ENCODE measurements at places on chromosomes 3 and 15.

- no peak for DNase-seq
Observed at GRCh38 chr3:151351219-151351618, 21.9 kb upstream of the P2RY13 start.

GRCh38 chr15:69661871-69662644, 209.4 kb downstream of the RPLP1 start:
- no peak for DNase-seq

GRCh38 chr3:48891606-48892005, 7.1 kb downstream of the SLC25A20 start:
- DNase-seq, result no peak

- DNase-seq, result no peak
Observed at GRCh38 chr15:80249973-80250372, 2.0 kb downstream of the CTXND1 start.

DNA sequence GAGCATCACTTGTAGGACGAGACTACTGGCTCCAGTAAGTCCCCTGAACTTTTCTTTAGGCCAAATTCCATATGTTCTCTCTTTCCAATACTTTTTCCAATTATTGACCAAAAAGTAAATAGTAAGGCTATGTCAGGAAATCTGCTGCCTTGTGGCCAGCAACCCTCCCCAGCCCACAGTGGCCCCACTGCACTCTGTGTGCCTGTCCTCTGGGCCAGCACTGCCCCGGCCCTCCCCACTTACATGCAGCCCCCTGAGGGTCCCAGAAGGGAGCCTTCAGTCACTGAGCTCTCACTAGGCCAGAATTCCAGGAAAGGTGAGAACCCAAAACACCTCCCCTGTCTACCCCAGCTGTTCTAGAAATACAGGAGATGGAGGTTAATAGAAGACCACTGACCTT, 21.3 kb upstream of the ALDH1A3 start:
- DNase-seq, result no peak

GRCh38 chr15:46955576-46955975, 761.7 kb upstream of the SEMA6D start:
- DNase-seq, result no peak

DNA sequence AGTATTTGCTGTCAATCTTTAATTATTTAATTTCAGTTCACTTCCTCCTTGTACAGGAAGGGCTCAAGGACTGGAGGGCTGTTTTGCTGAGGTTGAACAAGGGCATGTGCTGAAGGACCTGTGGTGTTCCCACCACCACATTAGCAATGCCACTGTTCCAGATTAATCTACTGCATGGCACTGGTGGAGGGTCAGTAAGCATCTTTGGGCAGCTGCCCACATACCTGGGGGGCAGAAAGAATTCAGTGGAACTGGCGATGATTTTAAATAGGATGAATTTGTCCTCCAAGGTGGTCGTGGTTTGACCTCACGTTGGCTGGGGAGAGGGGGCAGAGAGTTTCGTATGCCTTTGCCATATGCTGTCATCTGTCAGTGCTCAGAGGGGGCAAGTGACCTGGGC, 244.8 kb downstream of the TLE3 start:
- no peak for DNase-seq

DNA sequence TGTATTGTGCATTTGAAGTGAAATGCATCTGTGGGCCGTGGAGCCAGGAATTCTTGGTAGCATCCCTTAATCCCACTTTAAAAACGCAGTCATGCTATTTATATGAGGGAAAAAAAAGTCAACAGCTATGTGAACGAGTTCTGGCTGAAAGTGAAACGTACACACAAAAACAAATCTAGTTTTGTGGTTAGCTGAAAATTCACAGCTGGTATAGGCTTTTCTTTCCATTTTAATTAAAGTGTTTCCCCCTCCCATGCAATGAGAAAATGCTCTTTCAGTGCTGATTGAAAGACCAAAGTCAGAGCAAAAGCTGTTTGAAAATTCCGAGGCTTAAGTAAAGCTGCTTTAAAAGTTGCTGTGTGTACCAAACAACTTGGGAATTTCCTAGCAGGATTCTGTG, 297.4 kb downstream of the PLCL2 start:
- DNase-seq, result no peak

DNA sequence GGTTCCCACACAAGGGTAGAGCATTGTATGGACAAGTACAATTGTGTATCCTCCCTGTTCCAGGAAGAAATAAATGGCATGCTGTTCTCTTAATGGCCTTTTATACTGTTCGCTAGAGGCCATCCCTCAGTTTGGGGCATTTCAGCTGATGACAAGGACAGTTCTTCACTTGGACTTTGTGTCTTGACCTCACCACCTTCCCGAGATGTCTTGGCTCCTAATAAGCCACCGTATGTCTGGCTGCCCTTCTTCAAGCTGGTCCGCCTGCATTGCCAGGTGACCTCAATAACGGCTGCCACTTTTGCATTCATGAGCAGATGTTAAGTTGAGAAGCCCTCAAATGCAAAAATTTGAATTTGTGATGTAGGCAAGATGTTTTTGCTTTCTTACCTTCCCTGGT, 24.1 kb downstream of the ZBTB38 start:
- no peak for DNase-seq

DNA sequence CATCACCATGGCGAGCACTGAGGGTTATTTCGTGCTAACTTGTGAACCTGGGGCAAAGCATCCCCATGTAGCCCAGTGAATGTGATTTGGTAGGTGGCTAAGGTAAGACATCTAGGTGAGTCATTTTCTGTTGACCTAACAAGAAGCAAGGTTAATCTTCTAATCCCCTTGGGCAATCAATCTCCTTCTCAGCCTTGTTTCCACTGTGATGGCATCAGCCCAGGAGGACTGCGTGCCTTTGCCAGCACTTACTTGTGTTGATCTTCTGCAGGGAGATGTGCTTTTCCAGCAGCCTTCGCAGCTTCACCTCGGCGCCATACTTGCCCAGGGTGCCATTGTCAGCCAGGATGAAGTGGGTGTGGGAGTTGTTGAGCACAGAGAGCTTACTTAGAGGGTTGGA, 35.7 kb downstream of the TRPM1 start:
- no peak for DNase-seq

DNA sequence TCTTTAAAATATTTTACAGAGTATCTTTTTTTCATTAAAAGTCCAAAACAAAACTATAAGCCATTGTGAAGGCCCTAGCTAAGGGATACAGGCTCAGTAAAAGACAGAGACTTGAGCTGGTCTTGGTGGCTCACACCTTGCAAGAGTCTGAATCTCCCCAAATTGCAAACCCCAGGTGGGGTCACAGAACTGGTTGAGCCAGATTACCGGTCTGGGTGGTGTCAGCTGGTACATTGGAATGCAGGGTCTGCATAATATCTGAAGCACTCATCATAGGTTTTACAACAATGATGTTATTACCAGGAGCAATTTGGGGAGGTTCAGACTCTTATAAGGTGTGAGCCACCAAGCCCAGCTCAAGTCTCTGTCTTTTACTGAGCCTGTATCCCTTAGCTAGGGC, 201.2 kb upstream of the ARPP21 start:
- no peak for DNase-seq

DNA sequence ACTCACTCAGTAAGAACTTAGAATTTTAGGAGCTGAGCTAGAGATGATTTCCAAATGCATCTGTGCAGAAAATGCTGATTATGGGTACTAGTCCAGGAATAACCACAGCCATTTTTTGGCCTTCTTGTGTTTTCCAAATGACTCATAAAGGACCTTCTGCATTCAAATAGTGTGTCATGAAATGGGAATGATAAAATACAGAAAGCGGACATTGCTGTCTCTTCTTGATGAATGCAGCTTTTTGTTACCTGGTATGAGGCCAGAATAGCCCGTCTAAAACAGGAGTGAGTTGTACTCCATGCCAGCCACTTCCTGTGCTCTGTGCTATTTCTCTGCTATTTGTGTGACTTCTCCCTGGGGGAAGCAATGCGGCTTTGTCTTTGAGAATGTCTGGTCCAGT, 20.5 kb upstream of the FRMD5 start:
- DNase-seq, result no peak

- no peak for DNase-seq
Observed at GRCh38 chr15:52862677-52863076, 72.5 kb upstream of the ONECUT1 start.

DNA sequence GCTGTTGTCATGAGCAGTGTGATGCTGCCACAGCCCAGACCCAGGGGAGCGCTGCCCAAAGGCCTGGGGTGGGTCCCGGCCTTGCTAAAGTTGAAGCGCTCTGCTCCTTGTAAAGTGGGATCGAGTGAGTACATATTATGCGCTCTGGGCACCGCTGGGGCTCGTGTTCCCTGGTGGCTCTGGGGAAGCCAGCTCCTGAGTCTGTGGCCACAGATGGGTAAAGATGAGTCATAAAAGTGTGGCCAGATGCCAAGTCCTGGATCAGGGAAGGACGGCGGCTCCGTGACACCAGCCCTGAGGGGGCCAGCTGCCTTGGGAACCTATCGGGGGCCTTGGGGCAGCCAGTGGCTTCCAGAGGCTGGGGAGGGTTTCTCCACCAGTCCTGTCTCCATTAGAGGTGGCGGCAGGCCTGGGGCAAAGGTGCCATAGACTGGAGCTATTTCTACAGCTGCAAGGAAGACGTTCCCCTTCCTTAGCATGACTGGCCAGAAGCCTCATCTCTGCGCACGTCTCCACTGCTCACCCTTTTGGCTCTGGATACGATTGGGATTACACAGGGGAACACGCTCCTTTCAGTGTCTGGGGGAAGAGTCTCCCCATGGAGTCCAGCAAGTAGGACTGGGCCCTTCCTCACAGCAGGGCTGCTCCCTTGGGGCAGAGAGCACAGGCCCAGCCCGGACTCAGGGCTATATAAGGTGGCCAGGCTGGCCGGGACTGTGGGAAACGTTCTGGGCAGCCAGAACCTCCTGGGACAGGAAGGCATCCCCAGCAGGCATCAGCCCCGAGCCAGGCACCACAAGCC, 1.2 kb upstream of the ITIH4 start:
- DNase-seq, result no peak

DNA sequence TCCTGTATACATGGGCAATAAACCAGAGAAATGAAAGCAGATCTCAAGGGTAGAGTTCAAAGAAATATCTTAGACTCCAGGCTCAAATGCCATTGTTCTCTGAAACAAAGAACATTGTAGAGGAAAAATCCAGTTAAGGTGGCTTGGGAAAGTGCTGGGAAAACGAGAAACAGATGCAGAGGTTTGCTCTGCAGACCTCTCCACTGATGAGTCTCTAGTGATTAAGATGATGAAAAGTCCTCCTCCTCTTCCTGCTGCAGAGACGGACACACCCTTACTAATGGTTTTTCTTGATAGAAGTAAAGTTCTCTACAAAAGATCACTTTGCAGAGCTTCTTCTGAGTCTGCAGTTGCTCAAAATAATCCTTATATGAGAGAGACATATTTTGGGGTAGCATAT, 264.7 kb downstream of the GABRG3 start:
- DNase-seq, result no peak

DNA sequence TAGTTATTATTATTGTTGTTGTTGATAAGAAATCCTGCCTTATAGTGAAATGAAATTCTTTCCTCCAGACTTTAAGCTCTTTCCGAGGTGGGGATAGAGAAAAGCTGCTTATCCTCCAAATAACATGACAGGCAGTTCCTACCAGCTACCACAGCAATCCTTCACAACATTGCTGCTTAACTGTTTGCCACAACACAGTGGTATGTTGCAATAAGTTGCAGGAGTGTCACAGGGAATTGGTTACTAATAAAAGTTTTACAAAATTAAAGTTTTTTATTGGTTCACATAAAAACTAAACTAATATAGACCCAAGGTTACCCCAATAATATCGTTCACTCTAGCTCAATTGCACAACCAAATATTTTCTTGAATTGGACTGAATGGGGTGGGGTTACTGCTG, 57.4 kb upstream of the ICE2 start:
- no peak for DNase-seq

DNA sequence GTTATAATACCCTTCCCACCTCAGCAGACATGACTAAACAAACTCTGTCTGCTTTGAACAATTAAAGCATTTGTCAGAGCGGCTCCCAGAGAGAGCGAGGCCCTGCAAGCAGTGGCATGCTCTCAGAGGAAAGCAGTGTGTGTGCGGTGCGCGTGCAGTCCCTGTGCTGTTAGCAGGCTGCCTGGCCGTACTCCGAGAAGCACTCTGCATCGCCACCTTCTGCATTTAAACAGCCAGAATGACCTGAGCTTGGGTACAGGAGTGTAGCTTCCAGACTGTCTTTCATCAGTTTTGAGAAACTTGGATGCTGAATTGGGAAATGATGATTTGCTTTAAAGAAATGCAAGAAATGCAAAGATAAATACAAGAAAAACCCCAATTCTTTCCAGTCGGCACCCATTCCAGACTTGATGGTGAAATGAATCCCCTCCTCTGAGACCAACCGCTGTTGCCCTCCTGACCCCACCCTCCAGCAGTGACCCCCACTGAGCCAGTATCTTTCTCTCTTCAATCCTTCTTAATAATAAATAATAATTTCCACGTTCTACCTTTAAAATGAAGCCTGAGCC, 113.5 kb downstream of the VGLL4 start:
- no peak for DNase-seq
